ENCODE measurements at places on chromosomes 7 and 10.
A peak's percentile ranks its signal among the peaks of the same experiment; 100 is the strongest.

- DNase-seq = no peak
These were observed 179.2 kb downstream of the EBF3 start for GRCh38 chr10:129784891-129785290.

DNA sequence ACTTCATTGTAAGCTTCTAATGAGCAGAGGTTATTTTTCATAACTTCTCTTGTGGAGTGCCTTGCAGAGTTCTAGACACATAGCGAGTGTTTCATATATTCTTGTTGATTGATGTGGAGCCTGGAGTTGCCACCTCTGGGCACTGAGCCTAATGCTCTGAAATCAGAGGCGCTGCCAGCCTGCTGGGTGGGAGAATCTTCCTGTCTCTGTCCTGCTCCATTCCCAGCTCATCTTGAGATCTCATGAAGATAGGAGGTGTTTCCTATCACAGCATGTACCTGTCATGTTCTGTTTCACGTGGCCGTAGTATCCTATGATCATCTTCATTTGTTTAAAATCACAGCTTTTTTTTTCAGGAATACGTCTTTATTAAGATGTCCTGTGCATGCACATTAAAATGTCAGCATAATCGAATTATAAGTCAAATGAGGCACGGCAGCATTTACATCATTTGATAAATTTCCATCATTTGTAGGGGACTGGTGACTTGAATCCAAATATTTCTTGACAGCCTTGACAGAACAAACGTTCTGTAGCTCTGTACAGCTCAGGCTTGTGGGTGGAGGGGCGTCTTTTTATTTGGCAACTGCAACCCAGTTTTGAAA lies 393.0 kb downstream of the PHTF2 start:
- no peak for DNase-seq

DNA sequence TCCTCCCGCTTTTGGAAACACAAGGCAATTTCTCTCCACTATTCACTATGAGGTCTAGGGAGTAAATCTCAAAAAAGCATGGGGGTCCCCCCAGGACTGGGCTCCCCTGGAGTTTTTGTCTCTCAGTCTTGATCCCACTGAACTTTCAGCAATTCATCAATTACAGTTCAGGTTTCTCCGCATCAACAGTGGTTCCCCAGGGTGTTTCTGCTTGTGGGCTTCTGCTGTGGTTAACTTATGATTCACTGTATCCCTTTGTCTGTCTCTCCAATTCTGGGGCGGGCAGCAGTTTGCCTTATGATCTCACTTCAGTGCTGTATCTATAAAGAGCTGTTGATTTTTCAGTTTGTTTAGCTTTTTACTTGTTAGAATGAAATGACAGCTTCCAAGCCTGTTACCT lies 142.6 kb upstream of the CDC14C start:
- DNase-seq = no peak

DNA sequence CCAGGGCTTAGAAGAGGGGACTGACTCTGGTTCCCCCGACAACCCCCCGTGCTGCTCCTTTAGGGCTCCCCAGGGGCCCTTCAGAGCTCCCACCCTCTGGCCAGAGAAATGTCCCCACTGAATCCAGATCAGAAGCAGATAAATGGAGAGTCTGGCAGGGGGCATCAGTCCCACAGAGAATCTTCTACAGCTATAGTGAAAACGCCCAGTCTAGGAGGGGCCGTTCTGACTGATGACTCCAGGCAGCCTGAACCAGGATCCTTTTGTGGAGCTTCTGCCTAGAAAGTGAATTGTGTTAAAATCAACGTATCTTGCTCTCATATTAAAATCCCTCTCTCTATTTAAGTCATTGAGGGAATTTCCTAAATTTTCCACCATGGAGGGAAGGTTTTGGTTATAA lies 471.4 kb downstream of the LRMDA start:
- no peak for DNase-seq

DNA sequence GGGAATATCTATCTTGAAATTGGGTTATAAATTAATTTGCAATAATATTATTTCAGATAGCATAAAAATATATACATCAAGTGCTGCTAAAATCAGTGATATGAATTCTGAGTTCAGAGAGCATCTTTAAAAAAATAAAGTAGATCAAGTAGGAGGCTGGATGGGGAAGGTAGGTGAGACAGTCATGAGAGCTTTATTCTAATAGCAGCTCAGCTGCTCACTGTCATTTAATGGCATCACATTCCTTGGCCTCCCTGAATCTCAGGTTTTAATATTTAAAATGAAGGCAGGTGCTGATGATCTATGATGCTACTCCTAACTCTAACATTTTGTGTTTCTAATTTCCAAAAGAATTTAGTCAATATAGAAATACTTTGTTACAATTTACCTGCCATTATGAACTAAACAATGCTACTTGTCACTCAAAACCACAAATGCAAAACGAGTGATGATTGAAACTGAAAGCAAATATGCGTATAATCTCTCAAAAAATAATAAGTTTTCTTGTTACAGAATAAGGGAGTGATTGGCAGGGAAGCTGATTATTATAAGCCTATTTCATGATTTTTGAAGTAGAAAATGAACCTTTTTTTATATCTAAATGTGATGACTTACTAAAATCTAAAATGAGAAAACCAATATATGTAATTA lies 147.6 kb upstream of the CSTF2T start:
- DNase-seq = no peak

GRCh38 chr10:63767138-63767801 lies 246.1 kb downstream of the REEP3 start:
- no peak for DNase-seq

DNA sequence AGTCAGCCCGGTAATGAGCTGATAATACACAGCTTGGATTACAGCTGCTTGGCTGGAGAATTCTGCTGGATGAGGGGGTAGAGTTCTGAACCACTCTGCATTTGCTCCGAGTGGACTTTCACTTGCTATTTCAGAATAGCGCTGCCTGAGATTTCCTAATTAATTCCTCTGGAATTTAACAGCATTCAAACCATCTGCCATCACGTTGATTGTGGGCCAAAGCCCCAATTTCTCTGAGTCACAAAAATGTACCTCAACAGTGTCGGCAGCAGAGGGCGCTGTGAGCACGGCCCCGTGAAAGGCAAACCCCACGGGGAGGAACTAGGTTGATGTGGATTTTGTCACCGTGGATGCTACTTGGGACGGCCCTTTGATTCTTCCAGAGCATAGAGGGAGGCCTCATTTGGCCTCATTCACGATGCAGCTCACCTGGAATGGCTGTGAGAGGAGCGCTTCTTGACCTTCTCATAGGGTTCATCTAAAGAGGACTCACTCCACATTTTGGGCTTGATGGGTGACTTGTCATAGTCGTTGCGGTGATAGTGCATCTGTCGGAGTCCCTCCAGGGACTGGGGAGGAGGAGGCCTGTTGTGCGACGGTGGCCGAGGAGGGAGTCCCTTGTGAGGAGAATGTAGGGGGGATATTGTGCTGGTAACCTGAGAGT lies 73.3 kb downstream of the PRPF18 start:
- DNase-seq = peak; percentile 57

Measured in substantia nigra (tissue), 51 donors.